ENCODE measurements at places on chromosomes 12 and 14. TPM values are rescaled to one million over a fixed set of nuclear protein-coding genes. Genes with fewer than 3 reads are reported as not detected.

DNA sequence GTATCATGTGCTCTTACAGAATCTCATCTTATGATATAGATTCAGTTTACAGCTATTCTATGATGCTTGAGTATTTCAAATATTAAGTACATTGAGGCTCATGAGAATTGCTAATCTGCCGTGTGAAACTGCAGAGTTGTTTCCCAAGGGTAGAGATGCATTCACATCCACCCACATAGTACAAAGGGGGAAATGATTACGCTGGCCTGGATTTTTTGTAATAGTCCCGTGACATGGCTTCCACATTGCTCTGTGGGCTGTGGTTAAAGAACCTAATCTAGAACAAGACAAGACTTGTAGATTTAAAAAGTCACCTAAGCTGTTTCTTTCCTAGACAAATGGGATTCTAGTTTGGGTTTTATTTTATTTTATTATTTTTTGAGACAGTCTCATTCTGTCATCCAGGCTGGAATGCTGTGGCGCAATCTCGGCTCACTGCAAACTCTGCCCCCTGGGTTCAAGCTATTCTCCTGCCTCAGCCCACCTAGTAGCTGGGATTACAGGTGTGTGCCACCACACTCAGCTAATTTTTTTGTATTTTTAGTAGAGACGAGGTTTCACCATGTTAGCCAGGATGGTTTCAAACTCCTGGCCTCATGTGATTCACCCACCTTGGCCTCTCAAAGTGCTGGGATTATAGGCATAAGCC is 13.0 kb upstream of the RIOX1 start:
- DNase-seq, result no peak

FAM181A gene
- not detected for total RNA-seq

- no peak for DNase-seq
Observed at GRCh38 chr12:4054630-4055029, 181.4 kb upstream of the PARP11 start.

GRCh38 chr12:107429006-107429705 is 256.4 kb upstream of the PWP1 start:
- no peak for DNase-seq

DNA sequence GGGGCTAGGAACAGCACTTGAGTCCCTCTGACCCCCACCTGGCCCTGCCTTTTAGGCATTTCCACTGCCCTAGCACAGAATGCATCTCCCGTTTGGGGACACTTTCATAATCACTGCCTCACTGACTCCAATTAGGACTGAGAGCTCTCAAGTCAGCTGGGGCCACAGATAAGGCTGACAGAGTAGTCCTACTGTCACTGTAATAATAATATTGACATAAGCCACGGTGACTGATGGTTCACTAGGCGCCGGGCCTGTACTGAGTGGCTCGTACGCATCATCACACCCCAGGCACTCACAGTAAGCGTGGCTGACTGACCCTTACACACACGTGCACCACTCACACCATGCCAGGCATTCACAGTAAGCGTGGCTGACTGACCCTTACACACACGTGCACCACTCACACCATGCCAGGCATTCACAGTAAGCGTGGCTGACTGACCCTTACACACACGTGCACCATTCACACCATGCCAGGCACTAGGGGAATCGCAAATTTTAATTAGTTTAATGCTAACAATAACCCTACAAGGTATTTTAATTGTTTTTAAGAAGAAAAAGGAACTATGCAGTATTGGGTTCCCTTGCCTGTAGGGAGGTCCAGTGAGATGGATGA is 87.7 kb downstream of the CHGA start:
- DNase-seq, result no peak

DNA sequence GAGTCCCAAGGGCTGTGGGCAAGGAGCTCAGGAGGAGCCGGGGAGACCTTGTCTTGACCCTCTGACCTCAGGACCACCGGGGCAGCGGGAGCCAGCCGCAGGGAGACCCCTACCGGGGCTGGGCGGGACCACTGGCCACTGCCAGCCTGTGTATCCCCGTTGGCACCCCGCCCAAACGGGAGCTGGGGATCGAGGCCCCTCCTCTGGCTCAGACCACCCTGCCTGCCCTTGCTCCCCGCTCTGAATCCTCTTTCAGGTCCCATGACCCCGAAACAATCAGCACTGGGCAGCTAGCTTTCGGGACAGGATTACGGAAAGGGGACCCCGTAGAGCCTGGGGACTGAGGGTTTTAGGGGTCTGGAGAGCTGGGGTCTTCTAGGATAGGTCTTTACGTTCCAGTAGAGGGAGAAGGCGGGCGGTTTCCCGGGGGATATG is 1.3 kb downstream of the GLI1 start:
- no peak for DNase-seq

- peak; percentile 37 for DNase-seq
Observed at GRCh38 chr12:3777206-3777809, 24.4 kb upstream of the CRACR2A start.

GRCh38 chr12:8081251-8081920 is 688 bp upstream of the NECAP1 start:
- DNase-seq, result peak; percentile 31

DNA sequence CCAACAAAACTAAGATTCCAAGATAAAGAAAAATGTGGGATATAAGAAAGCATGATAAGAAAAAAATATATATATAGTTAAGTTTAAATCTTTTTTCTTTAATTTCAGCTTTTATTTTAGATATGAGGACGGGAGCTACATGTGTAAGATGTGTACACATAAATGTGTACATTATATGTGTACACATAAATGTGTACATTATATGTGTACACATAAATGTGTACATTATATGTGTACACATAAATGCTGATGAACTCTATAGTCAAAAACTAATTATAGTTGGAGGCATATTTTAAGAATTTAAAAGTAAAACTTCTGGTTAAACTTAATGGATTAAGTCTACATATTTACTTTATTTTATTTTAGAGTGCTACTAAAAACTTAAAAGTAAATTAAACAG is 123.6 kb downstream of the BTG1 start:
- no peak for DNase-seq

GRCh38 chr12:3055704-3056467 is 21.3 kb upstream of the TSPAN9 start:
- DNase-seq, result no peak

PRPF40B gene
- 11.7 TPM for total RNA-seq

- DNase-seq, result no peak
Observed at GRCh38 chr14:86780461-86780860, 1212.5 kb downstream of the GALC start.

DENND5B gene
- total RNA-seq, result 0.20 TPM

DNA sequence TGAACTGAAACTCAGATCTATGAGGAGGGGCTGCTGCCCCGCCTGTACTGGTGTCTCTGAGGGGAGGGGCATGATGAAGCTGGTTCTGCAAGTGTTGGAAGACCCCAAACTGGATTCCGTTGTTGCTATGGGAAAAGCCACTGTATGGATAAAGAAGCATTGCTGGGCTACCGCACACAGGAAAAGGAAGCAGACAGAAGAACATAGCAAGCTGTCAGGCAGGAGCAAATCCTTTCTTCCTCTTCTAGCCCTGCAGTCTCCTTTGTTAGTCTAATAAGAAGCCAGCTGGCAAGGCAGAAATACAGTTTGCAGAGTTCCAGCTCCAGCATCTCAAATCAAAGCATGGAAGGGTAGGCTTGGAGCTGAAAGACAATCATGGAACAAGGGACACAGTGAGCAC is 26.3 kb upstream of the NR1H4 start:
- DNase-seq, result no peak

DNA sequence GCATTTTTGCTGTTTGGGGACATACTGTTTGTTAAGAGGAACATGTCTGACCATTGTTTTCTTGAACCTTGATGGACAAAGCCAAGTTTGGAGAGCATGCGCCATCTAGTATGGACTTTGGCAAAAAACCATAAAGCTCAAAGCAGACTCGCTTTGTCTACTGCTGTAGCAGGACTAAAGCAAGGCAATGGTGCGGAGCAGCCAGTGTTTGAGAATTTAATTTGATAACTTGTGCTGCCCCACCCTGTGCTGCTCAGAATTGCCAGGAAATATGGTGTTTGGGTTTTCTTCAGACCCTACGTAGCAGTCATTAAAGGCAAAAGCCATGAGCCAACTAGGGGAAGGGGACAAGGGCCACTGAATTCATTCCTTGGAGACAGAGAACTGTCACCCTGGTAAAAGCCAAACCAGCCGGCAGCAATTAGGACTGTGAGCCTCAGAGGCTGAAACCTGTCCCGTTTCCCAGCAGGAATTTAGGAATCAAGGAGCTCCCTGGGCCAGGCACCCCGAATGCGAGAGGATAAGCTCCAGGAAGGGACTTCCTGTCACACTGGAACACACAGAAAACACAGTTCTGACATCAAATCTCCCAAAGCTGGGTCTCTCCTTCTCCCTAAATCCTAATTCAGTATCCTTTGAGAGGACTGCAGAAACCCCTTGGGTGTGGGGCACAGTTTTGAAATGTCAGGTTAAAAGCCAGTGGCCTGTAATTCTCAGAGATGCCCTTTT is 1.1 kb downstream of the AVIL start:
- DNase-seq, result no peak

FSCB gene
- not detected for total RNA-seq

GRCh38 chr12:62899568-62900390 is 35.2 kb downstream of the PPM1H start:
- DNase-seq, result no peak

GRCh38 chr12:92557422-92557724 is 145.4 kb upstream of the PLEKHG7 start:
- DNase-seq, result no peak

- DNase-seq, result no peak
Observed at GRCh38 chr12:65924716-65925115, 100.4 kb downstream of the HMGA2 start.

DNA sequence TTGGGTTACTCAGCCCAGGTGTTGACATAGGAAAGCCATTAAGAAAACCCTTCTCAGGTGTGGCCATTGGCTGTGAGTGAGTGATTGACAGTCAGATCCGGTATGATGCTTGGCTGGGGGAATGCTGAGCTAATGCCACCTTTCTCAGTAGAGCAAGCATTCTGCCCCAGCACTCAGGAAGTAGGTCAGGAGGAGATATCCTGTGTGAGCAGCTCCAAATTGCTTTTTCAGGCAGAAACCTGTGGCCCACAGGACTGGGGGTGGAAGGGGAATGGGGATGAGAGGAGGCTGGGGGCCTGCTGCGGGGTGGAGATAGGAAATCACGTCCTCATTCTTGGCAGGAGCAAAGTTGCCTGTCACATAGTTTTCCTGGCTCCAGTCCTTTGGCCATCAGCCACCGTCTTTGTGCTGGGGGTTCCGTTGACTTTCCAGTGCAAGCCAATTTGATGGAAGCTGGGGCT is 55.7 kb downstream of the NINJ2 start:
- DNase-seq, result peak; percentile 19

DNA sequence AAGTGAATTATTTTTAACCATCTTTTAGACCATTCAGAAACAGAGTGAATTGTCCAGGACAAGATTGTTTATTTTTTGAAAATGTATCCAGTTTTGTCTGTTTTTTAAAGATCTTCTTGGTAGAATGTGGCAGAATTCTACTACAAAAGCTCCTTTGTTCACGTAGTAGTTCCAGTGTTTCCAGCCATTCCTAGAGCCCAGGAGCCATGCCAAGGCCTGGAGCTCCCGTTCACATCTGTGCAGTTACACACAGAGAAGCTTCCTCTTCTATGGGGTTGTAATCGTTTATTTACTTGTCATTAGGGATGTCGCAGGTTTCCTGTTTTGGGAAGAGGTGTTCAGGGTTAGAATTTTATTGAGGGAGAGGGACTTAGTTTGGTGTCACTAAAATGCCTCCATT is 409.8 kb downstream of the NPAS3 start:
- no peak for DNase-seq

DNA sequence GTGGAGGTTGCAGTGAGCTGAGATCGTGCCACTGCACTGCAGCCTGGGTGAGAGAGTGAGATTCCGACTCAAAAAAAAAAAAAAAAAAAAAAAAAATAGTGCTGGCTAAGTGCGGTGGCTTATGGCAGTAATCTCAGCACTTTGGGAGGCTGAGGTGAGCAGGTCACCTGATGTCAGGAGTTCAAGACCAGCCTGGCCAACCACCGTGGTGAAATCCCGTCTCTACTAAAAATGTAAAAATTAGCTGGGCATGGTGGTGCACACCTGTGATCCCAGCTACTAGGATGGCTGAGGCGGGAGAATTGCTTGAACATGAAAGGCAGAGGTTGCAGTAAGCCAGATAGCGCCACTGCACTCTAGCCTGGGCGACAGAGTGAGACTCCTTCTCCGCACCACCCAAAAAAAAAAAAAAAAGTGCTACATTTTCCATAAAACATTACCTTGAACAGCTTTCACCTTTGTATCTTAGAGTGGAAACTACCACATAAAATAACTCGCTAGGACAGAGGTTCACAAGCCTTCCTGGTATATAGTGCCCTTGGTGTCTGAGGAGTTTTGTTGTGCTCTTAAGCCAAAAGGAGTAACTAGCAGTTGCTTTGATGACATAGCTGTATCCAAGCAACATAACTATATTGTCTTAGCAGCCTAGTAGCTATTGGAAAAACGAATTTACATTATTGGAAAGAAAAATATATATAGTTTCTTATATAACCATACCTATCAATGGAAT is 11.1 kb downstream of the PTGES3 start:
- no peak for DNase-seq

DNA sequence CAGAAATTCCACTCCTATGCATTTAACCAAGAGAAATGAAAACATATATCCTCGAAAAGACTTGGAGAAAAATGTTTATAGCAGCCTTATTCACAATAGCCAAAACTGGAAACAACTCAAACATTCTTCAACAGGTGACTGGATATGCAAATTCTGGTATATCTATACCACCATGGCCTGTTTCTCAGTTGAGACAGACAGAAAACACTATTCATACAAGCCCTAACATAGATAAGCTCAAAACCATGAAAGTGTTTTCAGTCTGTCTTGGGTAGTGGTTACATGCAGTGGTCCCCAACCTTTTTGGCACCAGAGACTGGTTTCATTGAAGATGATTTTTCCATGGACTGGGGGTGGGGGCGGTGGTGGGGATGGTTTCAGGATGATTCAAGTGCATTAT is 83.8 kb downstream of the SRGAP1 start:
- no peak for DNase-seq

DNA sequence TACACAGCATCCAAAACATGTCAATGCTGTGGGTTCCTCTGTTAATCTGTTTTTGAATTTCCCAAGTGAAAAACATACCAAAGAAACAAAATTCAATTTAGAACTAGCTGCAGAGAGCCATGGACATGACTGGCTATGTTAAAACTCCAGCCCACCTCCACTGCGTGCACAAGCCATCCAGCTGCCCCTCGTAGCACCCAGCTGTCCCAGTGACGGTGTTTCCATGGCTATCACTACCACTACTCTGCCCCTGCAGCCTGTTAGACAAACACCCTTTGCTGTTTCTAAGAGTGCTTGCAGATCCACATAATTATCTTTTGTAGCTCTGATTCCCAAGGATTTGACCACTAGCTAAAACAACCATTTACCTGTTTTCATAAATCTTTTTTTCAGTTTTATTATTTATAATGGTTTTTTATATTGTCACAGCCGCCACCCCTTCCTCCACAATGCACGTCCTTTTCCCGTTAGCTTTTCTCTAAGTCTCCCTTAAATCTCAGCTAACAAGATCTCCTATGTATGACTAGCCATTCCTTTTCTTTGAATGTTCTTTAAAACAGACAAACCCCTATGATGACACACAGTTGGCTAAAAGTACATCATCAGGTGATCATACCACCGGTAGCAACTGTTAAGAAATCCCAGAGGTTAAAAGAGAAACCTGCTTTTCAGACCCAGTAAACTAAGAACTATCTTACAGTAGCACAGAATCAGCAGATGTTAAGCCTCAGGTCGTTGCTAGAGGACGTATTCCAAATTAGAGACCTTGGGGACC is 37.8 kb upstream of the NAA30 start:
- no peak for DNase-seq

- no peak for DNase-seq
Observed at GRCh38 chr12:6018265-6018664, 73.2 kb upstream of the ANO2 start.

All from activated CD4-positive, alpha-beta T cell treated with anti-CD3 and anti-CD28 coated beads, Interleukin-2, amount 10 ng/mL, durations not matched to agents 7 days and 5 days (primary cell).